Stimulated activated CD4-positive, alpha-beta T cell treated with anti-CD3 and anti-CD28 coated beads, Interleukin-2, amount 100 ng/mL, for 48 hours (primary cell): ENCODE measurements at places on chromosomes 3 and 15.

DNA sequence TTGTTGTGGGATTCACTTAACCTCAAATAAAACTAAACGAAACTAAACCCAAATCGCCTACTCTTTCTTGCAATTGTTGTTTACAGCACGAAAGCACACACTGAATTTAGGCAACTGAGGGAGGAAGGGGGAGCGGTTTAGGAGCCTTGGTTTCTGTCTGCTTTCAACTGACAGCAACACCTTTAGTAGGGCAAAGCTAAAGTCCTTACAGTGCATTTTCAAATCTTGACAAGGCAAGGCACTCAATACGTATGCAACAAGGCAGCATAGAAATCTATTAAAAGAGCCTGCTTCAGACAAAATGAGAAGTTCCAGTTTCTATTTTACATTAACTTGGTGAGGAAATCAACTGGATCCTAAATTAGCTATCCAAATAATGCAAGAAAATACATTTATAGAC, 174.6 kb downstream of the CHST2 start:
- DNase-seq, result no peak

DNA sequence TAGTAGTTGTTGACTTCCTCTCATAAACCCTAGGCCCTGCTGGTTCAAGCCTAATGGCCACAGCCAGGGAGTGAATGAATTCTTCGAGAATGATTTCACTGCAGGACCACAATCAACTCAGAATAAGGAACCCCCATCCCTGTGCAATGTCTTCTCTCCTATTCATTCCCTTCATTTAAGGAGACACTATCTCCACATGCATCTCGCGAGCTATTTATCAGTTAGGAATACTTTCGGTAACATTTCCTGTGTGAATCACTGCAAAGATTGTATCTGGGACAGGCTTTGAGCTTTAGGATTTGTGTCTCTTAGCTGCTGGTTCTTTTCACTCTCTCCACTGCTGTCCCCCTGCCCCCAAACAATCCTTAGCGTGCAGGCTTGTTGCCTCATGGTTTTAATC, 94.4 kb downstream of the MYLK start:
- DNase-seq, result no peak

DNA sequence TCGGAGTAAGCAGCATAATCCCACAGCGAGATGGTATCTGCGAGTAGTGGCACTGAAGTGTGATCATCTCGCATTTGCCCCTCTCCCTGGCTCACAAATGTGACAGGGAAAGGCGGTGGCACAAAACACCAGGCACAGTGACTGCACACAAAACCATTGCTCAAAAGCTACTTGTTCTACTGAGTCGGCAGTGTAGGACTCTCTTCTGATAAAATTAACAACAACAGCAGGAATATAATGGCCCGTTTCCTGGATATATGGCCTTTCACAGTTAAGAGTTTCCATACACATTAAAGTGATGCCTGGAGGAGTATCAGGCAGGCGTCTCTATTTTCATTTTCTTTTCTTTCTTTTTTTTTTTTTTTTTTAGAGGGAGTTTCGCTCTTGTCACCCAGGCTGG, 69.0 kb downstream of the MYO1E start:
- DNase-seq, result no peak

- no peak for DNase-seq
Measured at GRCh38 chr3:148955544-148956346, 35.6 kb upstream of the GYG1 start.

- no peak for DNase-seq
Measured at GRCh38 chr15:60999771-61000170, 229.3 kb downstream of the RORA start.

DNA sequence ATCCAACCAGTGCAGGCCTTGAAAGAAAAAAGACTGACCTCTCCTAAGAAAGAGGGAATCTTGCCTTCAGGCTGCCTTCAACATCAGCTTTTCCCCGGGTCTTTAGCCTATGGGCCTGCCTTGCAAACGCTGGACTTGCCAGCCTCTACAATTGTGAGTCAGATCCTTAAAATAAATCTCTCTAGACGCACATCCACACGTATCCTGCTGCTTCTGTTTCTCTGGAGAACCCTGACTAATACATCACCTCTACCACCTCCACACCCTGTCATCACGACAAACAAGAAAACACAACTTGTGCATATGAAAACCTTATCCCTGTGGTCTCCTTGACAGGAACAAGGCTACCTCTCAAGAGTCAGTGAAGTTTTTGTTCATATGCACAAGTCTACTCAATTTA, 11.8 kb downstream of the CYFIP1 start:
- DNase-seq, result no peak

DNA sequence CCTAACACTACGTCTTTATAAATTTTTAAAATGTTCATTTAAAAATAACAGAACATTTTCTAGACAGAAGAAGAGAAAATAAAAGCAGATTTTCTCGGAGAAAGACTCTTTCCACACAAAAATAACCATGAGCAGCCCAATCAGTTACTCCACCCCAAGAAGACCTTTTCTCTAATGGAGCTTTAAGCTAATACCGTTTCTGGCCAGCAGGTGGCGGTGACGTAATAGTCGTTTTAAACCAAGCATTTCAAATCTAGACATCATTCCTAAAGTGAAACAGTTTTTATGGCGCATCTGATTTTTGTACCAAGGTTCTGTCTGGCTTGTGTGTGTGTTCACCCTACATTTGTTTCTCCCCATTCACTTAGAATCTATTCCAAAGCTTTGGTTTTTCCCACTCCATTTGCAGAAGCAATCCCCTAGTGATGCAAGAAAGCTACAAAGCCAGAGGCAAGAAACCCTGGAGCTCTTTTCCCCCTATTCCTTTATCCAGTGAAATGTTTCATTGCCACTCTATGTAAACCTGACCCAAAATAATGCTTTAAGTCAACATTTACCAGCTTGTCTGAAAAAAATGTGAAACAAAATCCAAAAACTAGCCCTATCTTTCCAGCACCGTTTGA, 336.7 kb upstream of the IGF1R start:
- peak; percentile 74 for DNase-seq

DNA sequence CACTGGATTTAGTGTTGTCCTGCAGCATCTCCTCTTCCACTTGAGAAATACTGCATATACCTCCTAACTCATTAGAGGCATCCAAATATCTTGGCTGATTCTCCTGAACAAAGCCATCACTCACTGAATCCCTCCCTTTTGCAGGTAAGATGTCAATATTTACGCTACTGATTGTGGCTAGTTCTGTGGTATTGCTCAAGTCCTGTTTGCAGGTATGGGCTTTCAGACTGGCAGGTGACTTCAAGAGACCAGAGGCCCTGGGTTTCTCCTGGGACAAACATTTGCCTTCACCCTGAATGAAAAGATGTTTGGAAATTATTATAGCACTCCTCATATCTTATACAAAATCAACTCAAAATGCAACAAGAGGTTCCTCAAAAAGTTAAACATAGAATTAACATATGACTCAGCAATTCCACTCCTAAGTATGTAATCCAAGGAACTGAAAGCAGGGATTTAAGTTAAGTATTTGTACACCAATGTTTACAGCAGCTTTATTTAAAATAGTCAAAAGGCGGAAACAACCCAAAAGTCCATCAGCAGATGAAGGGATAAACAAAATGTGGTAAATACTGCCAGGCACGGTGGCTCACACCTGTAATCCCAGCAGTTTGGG, 18.6 kb downstream of the NEK4 start:
- DNase-seq, result no peak

- no peak for DNase-seq
Measured at GRCh38 chr3:32303977-32304881, 65.7 kb downstream of the CMTM8 start.

DNA sequence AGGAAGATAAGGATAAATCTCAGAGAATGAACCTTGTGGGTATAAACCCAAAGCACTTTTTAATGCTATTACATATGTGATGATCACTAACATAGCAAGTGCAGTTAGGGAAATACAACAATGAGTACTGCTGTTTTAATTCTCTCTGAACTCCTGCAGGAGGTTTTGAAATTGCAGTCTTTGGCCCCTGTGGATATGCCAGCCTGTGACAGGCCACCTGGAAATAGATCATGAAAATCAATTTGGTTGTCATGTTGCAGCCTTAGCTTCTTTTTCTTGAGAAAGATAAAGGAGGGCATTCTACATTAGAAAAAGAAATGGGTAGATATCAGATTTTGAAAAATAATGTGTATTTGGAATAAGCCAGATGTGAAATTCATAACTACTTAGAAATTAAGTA, 103.6 kb downstream of the RSRC1 start:
- no peak for DNase-seq

DNA sequence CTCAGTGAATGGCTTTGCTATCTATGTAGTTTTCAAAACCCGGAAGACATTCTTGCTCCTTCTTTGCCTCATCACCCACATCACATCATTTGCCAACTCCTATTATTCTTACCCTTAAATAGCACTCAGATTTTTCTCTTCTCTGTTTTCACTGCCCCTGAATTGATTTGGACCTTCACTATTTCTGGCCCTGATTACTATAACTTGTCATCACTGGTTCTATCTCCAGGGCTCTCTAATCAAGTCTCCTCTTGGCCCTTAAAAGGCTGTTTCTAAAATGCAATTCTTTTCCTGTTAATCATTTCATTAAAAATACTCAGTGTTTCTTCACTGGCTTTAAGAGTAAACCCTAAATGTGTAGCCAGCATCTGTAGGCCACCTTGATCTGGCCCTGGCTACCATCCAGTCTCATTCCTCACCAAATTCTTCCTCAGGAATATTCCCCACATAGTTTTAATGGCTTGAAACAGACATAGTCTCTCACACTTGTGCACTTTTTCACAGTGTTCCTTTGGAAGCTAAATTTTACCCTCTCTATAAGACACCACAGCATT, 437.1 kb upstream of the CBLB start:
- DNase-seq, result no peak
